ENCODE measurements at places on chromosomes 6 and 20.

- peak; percentile 33 for DNase-seq
Observed at GRCh38 chr6:30263734-30264133, 50.5 kb upstream of the TRIM26 start.

DNA sequence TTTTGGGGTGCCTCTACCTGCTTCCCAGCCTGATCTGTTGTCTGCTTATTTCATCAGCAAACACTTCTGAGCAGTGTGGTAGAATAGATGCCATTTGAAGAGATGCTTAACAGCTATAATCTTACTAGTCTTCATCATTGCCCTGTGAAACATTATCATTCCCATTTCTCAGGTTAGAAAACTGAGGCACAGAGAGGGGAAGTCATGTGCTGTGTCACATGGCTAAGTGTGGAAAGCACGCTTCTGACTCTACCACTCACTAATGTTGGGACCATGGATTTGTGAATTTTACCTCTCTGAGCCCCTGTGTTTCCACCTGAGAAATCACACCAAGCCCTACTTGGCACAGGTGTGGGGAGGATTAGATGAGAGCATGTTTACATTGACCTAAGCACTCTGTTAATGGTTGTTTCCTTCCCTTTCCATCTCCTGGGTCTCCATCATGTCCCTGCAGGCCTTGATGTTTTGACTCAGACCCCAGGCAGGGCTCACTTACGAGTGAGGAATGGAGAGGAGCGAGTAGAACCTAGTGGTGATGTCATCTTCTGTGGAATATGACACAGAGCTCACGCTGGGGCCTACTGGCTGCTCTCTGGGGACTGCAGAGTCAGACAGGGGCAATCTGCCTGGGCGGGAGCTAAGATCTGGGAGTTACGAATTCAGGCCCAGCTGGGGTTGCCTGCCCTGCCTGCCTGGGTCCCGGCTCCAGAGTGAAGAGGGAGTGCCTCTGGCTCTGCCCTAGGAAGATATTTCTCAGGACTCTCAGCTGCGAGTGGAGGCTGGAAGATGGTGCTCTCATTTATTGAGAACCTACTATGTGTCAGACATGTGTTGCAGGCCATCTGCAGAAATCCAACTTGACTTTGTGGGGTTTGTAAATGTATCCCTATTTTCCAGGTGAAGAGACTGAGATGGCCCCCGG lies 64.3 kb downstream of the CDH22 start:
- DNase-seq = no peak

DNA sequence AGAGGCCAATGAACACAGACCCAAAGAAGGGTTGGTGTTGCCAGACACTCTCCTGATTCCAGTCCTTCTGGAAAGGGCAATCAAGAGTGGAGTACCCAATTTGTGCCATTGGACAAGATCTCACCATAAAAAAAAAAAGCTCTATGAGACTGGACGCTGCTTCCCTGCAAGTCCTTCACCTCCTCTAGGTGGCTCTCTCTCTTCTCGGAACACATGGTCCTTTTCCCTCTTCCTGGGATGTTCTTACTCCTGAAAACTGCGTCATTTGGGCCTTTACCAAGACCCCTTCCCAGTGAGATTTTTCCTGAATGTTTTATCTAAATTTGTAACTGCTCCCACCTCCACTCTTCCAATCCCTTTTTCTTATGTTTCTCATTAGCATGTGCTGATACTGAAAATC lies 280.8 kb downstream of the FOXA2 start:
- no peak for DNase-seq

GRCh38 chr6:110319843-110320242 lies 38.3 kb downstream of the METTL24 start:
- no peak for DNase-seq

DNA sequence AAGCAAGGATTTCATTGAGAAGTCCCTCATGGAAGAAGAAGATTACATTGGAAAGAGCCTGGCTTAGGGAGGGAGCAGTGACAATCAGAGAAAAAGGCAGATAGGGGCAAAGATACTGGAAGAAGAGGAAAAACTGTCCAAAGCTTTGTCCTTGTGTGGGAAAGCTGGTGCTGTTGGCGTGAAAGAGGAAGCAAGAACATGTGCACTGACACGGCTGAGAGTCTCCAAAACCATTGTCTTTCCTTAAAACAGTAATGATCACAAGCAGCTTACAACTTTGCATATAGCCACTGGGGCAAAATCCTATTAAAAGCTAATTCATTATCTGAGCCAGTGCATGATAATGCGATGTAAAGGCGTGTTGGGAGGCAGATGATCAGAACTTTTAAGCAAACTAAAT lies 85.1 kb upstream of the ESR1 start:
- no peak for DNase-seq

GRCh38 chr20:56798634-56799033 lies 169.5 kb downstream of the TFAP2C start:
- no peak for DNase-seq

DNA sequence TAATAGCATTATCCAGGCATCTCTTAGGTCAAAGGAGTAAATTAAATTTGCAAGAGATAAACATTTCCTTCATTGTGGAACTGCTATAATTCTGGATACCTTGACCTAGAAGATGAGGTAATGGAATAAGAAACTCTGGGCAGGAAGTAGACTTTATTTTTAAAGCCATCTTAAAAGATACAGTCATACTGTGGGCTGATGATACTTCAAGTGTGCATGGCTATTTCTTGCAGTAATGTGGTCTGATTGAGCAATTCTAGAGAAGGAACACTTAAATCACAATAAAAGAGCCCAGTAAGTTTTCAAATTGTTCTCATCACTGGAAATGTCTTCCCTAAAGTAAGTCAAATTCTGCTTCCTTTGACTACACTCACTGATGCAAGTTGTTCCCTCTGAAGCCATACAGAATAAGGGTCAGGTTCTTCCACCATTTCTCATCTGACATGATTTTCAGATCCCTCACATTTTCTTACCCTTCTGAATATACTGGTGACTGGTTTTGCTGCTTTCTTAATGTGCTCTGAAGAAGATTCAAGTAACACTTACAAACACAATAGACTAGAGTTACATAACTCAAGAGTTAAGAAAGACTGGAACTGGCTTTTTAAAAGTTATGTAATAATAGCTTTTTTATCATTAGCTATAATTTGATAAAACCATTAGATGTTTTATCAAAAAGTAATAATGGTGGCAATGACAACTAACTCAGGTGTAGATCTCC lies 62.6 kb upstream of the TMEM244 start:
- DNase-seq = no peak

DNA sequence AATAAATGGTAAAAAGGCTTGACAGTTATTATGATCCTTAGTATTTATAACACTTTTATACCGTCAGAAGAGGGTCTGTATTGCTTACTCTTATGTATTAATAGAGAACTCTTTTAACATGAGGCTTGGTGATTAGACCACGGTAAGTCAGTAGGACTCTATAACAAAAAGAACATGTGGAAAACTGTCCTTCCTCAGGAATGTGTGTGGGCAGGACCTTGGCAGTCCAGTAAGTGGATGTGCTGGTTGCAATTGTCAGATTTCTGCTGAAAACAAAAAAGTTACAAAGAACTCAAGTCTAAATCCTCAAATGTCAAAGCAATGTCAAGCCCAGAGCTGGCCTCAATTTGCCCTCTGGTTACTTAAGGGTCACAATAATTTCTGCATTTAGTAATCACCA lies 81.1 kb downstream of the PLCG1 start:
- DNase-seq = no peak

DNA sequence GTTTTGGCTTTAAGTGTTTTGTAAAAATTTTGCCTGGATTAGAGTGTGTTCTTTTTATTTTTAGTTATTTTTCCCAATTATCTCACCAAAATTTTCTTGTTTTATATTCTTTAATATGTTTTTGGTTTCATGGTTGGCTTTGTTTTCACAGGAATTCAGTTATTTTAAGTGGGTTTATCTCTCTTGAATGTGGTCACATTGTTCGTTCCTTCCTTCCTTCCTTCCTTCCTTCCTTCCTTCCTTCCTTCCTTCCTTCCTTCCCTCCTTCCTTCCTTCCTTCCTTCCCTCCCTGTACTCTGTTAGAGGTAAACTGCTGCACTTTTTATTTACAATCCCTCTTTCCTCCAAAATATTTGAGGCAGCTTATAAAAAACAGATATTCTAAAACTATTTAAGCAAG lies 672.9 kb upstream of the CITED2 start:
- DNase-seq = no peak

DNA sequence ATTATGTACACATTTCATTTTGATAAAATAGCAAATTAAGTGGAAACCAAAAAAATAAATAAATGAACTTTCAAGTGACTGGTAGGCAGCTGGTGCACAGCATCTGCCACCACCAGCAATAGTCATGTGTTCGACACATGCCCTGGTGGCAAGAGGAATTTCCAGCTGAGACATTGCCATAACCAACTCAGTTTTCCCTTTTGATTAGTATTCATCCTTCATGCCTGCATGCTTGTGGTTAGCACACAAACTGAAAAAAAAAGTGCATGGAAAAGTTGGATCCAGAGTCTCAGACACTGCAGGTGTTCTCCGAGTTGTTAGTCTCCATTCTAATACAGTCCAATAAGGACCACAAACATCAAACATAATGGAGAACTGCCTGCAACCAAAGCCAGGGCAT lies 156.0 kb upstream of the SOX4 start:
- DNase-seq = no peak

GRCh38 chr6:24126586-24127192 lies 674 bp downstream of the NRSN1 start:
- DNase-seq = peak; percentile 18

DNA sequence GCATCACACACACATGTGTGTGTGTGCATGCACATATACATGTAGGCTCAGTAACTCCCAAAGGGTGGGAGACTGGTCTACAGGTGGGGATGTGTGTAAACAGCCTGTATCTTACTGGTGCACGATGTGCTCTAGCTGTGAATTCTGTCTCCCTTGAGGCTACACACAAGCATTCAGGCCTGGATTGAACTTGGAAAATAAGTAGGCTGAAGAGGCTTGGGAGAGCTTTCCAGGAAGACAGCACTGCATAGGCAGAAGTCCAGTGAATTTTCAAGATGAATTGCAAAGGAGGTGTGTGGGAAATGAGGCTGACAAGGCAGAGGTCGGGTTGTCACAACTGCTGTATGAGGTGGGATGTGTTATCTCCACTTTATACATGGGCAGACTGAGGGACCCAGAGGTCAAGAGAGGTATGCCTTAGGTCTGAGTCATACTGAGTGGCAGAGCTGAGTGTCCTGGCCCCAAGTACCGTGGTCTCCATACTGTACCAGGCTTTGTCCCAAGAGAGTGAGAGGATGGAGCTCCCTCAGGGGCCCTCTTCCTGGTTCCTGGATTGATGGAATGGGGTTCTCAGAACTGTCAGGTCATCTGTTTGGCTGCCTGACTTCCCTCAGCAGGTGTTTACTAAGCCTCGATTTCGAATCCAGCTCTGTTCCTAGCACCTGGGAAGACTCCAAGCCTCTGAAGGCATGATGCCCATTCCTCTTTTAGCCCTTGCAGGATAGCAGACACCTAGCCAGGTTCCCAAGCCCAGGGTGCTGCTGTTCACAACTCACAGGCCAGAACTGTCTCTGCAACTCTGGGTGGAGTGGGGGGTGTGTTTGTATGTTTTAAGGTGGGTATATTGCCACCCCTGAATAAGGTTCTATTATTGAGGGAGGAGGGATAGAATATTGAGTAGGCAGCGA lies 14.4 kb downstream of the SNPH start:
- DNase-seq = no peak

- no peak for DNase-seq
Observed at GRCh38 chr6:99402448-99402847, 8.5 kb upstream of the COQ3 start.

GRCh38 chr20:3613821-3614440 lies 49.3 kb downstream of the GFRA4 start:
- no peak for DNase-seq

DNA sequence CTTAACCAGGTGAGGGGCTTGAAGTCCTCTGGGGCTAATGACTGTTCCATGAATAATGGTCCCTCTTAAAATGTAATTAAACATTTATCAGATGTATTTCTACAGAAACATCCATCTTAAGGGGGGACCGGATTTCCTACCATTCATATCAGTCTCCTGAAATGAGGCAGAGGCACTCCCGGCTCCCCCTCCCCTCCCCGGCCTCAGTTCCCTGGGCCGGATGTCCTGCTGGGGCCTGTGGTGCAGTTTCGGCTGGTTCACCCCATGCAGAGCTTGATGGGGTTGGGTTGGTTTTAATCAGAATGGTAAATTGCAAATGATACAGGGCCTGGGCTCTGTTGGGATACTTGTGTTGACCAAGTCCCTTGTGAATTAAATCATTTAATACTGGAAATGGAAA lies 349.4 kb downstream of the PREX1 start:
- no peak for DNase-seq

DNA sequence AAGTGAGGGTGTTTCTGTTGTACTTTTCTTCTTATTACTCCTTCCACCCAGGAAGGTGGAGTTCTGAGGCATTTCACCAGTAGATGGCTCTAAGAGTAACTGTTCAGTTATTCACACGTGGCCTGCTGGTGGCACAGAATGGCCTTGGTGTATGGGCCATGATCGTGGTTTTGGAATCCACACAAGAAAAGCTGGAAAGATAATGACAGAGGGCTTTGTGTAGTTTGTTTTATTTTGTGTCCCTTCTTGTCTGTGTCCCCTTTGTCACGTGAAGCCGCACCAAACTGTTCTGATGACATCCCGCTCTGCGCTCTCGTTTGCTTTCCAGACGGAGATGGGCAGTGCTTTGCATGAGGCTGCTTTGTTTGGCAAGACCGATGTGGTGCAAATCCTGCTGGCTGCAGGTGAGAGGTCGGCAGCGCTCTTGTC lies 93.4 kb downstream of the ANKS1A start:
- peak; percentile 38 for DNase-seq

- DNase-seq = no peak
Observed at GRCh38 chr6:153074761-153075160, 56.3 kb downstream of the RGS17 start.

DNA sequence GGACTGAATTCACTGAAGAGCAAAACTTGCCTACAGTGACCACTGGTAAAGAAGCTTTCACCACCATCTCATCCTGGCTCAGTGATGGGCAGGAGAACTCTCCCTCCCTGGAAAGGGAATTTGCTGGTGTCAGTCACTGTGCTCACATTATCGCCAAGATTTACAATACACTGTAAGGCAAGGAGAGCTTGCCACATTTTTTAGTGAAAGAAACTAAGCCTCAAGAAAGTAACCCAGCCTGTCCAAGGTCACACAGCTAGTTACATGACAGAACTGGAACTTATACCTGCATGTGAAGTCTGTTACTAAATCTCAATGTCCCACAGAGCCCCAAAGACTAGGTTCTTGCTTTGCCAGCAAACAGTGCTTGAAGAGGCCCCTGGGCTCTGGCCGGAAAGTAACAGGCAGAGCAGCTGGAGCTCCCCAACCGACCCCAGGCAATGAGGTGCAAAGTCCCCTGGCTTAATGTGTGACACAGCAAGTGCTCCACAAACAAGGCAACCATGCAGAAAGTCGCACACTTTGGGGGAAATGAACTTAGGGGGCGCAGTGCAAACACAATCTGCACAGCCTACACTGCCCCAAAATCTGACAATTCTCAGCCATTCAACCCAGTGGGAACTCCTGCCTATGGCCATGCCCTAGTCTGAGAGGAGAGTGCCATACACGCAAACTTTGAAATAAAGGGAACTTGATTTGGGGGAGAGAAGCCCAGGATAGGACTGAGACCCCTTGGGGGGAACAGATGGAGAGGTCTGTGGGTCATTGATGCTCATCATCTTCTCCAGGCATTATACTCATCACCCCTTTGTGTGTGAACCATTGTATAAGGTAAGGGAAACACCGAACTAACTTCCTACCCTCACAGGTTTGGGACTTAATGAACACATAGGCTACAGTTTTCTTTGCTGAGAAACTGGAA lies 1.9 kb downstream of the BCL2L1 start:
- peak; percentile 32 for DNase-seq

- DNase-seq = no peak
Observed at GRCh38 chr20:61743606-61744005, 322.1 kb downstream of the TAF4 start.
